ENCODE measurements at places on chromosomes 2 and 18.

- DNase-seq, result no peak
Observed at GRCh38 chr2:149585166-149585885, 2.2 kb downstream of the MMADHC start.

DNA sequence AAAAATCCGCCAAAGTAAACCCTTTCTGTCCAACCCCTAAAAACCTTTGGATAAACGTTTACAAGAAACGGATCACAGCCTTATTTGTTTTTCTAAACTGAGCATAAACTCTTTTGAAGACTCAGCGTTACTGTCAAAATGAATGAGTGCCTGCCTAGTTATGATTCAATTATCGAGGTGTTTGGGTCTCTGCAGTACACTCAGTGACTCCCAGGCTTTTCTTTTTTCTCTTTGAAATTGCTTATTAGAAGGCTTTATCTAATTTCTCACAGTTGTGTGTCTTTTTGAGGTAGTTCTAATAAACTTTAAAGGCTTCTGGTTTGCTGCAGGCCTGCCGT lies 663 bp downstream of the RHBDD1 start:
- DNase-seq, result no peak

DNA sequence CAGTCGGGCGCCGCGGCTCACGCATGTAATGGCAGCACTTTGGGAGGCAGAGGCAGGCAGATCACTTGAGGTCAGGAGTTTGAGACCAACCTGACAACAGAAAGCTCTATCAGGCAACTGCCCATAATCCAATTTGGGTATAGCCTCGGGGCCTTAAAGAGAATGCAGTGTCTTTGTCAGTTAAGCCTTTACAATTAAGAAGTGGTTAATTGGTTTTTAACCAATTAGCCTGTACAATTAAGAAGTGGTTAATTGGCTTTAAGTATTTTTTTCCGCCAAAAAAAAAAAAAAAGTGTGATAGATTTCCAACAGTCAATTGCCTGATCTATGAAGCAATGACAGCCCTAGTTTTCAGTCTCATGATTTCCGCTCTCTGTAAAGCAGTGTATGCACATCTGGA lies 74.6 kb upstream of the NARS1 start:
- no peak for DNase-seq

DNA sequence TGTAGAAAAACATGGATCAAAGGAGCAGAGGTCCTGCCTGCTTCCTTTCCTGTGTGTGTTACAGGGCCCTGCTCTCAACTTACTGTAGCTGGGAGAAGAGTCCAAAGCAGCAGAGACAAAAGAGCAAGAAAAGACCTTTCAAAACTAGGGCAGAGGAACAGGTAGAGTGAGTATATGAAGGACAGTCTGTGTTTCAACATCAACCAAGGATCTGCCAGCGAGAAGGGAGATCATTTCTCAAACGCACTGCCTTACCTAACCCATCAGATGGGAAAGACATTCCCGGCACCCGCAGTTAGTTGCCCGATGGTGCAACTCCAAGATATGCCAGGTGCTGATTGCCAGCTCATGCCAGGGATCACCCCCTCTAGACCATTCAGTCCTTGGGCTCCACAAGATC lies 41.7 kb downstream of the MREG start:
- DNase-seq, result no peak

GRCh38 chr2:135840601-135841000 lies 3.6 kb upstream of the LCT start:
- no peak for DNase-seq

GRCh38 chr2:9737053-9737875 lies 106.0 kb upstream of the TAF1B start:
- no peak for DNase-seq

- no peak for DNase-seq
Observed at GRCh38 chr2:3399829-3400228, 20.3 kb downstream of the TRAPPC12 start.

DNA sequence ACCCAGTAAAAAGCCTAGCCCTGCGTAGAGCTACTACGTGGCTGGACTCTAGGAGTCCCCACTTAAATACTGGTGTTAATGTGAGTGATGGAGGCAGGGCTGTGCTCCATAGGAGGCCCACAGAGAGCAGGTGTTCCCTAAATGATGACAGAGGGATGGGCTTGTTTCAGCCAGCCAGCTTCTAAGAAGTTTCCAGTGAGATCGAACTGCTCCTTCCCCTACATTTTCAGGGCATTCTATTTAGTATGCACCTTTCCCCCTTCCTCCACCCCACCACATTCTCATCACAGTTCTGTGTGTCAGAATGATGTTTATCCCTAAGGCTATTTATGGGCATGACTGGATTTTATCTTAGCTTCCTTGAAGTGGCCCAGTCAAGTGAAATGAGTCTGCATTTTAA lies 213.0 kb downstream of the TRIB2 start:
- DNase-seq, result no peak

GRCh38 chr2:41489638-41490037 lies 558.2 kb upstream of the PKDCC start:
- DNase-seq, result no peak

- DNase-seq, result no peak
Observed at GRCh38 chr2:121555008-121555407, 24.3 kb downstream of the RNU4ATAC start.

GRCh38 chr2:143950704-143951103 lies 569.2 kb downstream of the ZEB2 start:
- DNase-seq, result no peak

DNA sequence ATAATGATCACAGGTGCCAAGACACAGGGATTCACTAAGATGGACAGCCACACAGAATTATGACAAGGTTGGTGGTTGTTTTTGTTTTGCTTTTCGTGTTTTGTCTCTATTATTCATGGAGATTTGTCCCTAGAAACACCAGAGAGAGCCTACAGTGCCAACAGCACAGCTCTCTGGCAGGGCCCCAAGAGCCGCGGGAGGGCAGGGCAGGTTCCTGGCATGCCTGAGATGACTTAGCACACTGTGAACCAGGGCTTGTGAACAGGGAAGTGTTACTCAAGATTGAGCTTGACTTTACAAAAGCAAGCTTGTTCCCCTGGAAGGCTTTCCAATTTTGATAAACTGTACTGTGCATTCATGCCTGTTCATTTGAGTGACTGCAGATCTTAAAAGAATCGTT lies 437.4 kb upstream of the SALL3 start:
- DNase-seq, result no peak

GRCh38 chr2:3349211-3349693 lies 28.4 kb downstream of the EIPR1 start:
- no peak for DNase-seq

- DNase-seq, result no peak
Observed at GRCh38 chr2:113078350-113078839, 10.6 kb downstream of the IL1F10 start.

DNA sequence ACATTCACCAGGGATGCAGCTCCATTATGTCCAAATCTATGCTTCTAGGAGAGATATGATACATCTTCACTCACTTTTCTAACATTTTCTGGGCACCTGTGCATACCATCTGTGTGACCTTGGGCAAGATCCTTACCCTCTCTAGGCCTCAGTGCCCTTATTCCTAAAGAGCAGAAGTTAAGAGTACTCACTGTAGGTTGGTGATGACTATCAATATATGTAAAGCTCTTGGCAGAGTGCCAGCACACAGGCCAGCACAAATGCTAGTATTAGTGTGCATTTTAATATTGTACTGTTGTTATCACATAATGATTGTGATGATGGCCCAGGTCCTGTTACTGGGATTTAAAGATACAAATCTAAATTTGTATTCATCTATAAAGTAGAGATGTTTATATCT lies 199.2 kb downstream of the RAD51AP2 start:
- DNase-seq, result no peak

DNA sequence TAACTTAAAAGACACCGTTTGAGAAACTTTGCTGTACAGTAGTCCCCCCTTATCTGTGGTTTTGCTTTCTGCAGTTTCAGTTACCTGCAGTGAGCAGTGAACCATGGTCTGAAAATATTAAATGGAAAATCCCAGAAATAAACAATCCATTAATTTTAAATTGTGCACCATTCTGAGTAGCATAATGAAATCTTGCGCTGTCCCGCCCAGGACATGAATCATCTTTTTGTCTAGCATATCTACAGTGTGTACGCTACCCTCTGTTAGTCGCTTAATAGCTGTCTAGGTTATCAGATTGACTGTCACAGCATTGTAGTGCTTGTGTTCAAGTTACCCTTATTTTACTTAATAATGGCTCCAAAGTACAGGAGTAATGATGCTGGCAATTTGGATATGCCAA lies 6.1 kb downstream of the ARPC2 start:
- DNase-seq, result no peak

GRCh38 chr2:230384986-230385385 lies 31.0 kb upstream of the SP100 start:
- no peak for DNase-seq

DNA sequence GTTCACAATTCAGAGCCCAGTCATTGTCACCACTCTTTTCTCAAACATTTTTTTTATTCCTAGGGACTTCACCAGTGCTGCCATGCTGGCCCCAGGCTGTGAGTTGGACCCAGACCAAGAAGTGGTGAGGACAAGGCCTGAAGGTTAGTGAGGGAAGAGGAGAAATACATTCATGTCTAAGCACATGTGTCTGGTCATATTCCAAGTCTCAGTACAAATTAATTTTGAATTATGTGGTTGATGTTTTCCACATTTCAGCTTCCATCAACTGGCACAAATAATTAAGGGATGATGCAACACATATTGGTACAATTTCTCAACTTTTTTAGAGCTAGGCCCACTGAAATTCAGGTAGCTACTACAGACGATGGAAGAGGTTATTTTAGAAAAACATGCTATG lies 106.6 kb upstream of the UPP2 start:
- DNase-seq, result no peak

- DNase-seq, result no peak
Observed at GRCh38 chr2:119862127-119862889, 102.6 kb downstream of the PTPN4 start.

DNA sequence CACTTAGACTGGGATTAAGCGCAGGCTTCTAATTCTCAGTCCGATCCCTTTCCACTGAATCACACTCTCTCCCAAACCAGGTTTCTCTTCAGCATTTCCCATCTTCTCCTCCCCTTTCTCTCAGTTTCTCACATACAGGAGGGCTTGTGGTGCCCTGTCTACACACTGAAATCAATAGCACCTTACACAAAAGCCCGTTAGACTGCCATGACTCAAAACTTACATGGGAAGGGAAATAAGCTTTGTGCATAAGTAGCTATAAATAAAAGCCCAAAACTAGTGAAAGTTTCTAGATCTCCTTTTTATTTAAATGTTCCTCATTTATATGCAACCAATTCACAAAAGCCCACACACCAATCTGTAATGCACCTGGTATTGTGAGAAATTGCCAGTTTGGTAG lies 318.4 kb downstream of the TXNL1 start:
- DNase-seq, result no peak

GRCh38 chr2:221458578-221458977 lies 113.5 kb downstream of the EPHA4 start:
- no peak for DNase-seq

- no peak for DNase-seq
Observed at GRCh38 chr18:43868497-43868995, 591.3 kb upstream of the SYT4 start.

- DNase-seq, result no peak
Observed at GRCh38 chr2:69241664-69242514, 145.1 kb downstream of the GFPT1 start.

DNA sequence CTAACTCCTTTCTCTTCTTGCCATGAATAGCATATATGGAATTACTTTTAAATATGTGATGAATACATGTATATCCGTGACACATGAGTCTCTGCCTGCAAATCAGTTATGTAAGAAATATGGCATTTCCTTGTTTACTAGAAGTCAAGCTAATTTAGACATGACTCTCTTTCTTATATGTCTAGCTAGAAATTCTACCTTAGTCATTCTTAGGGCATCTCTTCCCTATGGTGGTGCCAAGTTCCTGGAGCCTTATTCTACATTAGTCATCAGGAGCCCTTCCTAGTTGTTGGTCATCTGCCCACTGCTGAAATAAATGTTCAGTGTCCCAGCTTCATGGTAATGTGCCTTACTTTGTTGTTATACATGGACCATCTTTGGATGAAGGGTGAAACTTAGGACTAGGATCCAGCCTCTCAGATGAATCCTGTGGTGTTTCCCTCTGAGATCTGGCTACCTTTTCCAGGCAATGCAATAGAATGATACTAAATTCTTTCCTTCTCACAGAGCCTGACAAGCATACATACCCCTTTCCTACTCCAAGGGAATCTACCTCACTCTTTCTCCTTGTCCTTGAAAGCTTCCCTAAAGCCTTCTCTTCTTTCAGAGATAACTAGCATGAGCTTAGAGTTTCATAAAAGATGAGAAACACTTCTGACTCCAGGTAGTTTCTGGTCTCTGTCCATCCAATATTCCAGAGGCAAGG lies 415.3 kb upstream of the VWC2L start:
- DNase-seq, result no peak

GRCh38 chr2:71734620-71735019 lies 281.3 kb downstream of the DYSF start:
- no peak for DNase-seq

DNA sequence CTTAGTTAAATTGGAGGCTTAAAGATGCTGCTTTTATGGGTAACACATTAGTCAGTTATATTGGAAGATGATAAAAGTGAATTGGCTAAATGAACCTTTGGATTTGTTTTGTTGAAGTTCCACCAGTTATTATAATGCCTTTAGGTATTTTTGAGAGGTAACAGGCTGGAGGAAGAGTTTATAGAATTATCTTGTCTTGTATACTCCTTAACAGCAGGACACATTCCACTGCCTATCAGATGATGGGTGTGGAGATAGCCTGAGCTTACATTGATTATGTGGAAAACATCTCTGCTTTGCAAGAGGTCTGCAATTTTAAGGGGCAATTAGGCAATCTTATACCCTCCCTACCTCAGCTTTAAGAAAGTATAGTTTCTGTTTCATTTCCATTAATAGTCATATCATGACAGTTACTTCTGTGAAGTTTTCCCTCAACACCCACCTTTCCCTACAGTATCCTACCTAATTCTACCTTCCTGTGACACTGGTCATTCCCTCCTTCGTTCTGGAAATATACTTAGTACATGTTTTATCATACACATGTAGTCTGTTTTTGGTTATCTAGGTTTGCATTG lies 403.7 kb upstream of the SPRED2 start:
- no peak for DNase-seq

- no peak for DNase-seq
Observed at GRCh38 chr18:11666176-11666575, 22.9 kb upstream of the GNAL start.

- no peak for DNase-seq
Observed at GRCh38 chr2:84121-84520, 37.8 kb upstream of the FAM110C start.

DNA sequence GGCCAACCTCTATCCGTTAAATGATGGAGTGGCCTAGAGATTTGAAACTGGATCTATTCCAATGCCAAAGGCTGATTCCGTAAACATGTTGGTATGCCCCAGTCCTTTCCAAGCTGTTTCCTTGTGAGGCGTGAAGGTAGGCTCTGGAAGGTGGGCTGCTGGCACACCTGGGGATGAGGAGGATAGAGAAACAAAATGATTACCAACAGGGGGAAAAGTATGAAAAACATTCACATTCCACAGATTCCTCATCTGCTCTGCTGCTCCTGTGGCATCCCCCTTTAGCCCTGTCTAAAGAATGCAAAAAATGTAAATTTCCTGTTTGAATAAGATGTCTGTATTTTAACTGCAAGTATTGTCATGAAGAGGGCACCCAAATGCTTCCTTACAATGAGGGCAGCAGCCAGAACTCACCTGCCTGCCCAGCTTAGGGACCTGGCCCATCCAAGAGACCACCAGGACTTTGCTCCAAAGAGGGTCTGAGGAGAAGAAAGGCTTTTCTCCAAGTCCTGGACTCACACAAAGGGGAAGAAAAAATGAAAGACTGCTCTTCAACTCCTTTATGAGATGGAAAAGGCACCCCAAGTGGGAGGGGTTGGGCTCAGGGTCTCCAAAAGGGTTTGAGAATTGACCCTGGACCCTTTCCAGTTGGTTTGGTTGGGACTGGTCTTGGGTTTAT lies 132.3 kb upstream of the PELI1 start:
- DNase-seq, result no peak

Measured in stimulated activated CD4-positive, alpha-beta T cell treated with anti-CD3 and anti-CD28 coated beads, Interleukin-15, amount 100 ng/mL, for 1 hour (primary cell).